NCI-H2107 (cell line): ENCODE measurements at places on chromosomes 5 and 9.

- no peak for DNase-seq
Measured at GRCh38 chr9:29659014-29659413, 2085.7 kb upstream of the C9orf72 start.

- DNase-seq = no peak
Measured at GRCh38 chr5:92496545-92496944, 1084.5 kb downstream of the NR2F1-AS1 start.

DNA sequence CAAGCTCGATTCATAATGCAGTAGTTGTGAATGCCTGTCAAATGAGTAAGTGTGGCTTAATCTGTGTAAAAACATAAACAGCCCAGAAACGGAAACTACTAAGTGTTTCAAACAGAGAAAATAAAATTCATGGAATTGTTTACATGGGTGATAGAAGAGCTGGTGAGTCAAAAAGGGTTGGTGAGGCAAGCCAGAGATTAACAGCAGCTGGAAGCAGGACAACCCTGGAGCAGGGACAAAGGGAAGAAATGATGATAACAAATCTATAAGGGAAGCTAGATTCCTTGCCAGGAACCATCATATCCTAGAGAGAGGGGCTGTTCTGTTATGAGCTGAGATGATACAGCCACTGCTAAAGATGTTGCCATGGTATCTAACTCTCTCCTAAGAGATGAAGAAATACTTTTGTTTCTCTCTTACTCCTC lies 18.0 kb upstream of the PRR16 start:
- DNase-seq = no peak

DNA sequence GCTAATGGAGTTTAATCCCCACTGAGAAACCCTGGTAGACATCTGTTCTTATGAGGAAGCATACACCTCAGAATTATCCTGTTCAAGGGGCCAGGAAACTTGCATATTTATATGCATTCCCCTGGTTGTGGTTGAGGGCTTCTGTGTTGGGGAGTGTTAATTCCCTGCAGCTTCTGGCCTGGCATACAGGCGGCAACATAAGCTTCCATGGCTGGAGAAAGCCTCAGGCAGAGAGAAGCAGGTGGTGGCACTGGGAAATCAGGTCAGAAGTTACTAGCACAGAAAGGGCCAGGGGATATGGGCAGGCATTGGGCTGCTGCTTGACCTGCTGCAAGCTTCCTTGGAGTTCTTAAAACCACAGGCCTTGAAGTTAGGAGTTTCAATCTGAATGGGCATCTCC lies 166.1 kb upstream of the SEMA6A start:
- no peak for DNase-seq

GRCh38 chr9:37836386-37836785 lies 35.8 kb downstream of the DCAF10 start:
- DNase-seq = no peak

- DNase-seq = no peak
Measured at GRCh38 chr9:13719446-13719845, 440.0 kb upstream of the MPDZ start.

- DNase-seq = no peak
Measured at GRCh38 chr5:42604171-42604711, 152.4 kb upstream of the CCDC152 start.

- DNase-seq = no peak
Measured at GRCh38 chr9:128892221-128892921, 10.4 kb downstream of the LRRC8A start.

DNA sequence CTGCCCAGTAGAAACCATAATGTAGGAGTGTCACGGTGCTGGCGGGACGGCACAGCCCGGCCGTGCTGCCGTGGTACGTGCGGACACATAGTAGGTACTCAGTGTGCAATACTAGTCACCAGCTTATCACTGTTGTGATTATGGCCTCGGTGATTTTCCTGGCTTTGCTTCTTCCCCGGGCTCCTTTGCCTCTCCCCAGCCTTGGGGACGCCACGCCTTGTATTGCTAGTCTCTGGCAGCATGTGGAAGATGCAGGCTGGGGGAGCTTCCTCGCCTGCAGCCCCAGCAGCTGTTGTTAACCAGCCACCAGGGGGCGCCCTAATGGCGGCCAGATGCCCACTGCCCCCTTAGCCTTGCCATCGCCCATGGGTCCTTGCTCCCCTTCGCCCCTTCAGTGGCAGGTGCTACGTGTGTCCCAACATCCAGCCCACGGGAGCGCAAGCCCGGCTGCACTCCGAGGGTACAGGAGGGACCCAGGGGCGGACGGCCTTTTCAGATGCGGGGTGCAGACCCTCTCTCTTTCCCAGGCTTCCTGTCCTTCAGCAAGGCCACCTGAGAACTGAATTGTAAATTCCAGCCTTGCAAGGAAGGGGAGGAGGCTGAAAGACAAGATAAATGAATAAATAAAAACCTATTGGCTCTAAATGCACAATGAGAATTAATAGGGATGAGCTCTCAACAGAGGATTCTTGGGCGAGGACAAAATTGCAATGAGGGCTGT lies 8.0 kb downstream of the NTNG2 start:
- no peak for DNase-seq

GRCh38 chr5:15222156-15222555 lies 277.8 kb upstream of the FBXL7 start:
- no peak for DNase-seq

DNA sequence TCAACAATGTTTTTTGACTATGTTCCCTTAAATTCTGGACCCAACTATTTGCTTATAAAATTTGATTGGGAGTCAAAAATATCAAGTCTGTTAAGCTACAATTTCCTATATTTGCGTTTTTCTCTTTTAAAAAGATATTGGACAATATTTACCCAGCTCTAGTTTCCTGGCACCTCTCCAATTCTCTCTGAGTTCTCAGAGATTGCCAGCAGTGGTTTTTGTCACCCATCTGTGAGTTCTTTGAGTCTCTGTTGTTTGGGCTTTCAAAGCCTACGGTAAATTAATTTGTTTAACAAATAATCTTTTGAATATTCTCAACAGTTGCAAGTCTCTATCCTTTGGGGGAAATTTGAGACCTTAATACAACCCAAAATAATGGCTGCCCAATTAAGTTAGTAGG lies 174.2 kb upstream of the PUM3 start:
- no peak for DNase-seq

DNA sequence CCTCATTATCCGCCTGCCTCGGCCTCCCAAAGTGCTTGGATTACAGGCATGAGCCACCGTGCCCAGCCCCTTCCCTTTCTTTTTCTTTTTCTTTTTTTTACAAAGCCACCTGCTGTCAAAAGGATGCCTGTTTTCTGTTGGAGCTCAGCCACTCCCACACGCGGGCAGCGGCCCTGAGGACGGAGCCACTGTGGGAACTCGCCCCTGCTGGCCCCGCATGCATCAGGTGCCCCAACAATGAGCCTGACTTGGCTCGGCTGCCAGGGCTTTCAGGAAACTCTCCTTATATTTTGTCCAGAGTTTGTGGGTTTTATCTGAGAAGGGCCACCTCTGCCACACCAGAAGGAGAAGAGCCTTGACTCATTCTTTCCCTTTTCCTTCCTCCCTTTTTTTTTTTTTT lies 37.1 kb upstream of the LRRC14B start:
- no peak for DNase-seq

GRCh38 chr5:123966781-123967180 lies 454.8 kb downstream of the CSNK1G3 start:
- DNase-seq = no peak

- no peak for DNase-seq
Measured at GRCh38 chr5:3509290-3509689, 86.3 kb upstream of the IRX1 start.

DNA sequence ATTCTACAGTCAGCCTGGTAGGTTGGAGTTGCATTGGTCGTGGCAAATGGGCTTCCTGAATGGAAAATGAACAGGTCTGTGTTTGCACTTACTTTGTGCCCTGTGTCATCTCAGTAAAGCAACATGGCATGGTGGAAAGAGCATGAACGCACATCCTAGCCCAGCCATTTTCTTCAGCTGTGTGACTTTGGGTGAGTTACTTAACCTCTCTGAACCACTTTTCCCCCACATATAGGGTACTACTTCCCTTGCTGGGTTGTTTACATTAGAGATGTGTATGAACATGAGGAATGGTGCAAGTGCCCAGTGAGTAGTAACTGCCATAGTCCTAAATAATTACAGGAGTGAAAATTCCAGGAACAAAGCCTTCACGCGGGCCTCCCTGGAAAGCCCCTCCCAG lies 83.6 kb downstream of the MVB12B start:
- DNase-seq = no peak

GRCh38 chr5:91383956-91384300 lies 811 bp upstream of the ARRDC3 start:
- no peak for DNase-seq

DNA sequence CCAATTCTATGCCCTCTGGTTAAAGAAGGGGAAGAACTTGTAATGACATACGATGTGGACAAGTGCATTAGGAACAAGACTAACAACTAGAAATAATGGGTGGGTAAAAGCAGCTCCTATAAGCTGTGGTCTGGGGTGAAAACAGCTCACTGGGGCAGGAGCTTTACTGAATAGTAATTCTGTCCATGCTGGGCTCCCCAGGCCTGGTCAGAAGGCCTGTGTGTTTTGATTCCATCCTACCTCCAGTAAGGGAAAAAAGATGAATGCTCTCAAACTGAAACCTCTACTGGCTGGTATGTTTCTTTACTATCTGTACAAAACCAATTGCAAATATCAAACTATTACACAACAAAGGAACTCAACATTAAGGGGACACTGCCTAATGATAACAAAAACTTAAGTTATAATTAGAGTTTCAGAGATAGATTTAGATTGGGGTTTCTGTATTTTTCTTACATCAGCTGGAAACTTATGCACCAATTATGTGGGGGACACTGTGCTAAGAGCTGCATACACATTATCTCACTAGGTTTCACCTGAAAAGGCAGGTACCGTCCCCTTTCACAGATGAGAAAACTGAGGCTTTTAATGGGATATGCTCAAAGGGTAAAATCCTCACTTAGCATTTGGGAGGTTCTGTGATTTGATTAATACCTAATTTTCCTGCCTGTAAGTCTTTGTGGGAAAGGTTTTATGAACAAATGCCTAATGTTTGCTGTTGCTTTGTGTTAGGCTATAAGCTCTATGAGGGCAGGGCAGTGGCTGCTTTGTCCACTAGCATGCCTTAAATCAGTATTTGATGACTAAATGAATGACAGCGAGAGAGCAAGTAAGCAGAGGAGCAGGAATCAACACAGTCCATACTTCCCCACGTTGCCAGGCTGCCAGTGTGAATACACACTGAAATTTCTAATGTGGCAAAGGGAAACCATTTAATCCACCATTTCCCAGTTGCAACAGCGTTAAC lies 53.6 kb downstream of the ELL2 start:
- DNase-seq = no peak

DNA sequence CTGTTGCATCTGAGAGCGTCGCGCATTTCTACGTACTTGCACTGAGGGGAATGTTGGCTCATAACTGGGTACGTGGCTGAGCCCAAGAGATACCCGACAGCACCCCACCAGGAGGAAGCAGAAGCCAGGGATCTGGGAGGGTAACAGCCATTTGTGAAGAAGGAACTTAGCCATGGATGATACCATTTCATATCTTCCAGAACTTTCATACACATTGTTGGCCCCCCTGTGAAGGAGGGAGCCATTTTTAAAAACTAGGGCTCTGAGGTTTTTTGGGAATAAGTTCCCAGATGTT lies 101.4 kb upstream of the SLC44A1 start:
- DNase-seq = no peak

DNA sequence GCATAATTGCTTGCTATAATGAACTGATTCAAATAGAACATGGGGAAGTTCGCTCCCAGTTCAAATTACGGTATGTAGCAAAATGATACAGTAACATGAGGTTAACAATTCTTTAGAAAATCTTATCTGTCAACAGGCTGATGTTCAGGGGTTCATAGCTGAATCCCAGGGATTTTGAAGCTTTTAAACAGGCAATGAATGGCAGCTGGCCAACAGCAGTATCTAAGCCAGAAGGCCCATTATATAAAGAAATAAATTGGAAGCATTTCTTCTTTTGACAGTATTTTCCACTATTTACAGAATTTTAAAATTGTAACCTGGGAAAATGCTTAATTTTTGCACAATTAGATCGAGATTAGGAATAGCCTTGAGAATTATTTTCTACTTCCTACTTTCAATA lies 126.8 kb downstream of the PDE8B start:
- no peak for DNase-seq

DNA sequence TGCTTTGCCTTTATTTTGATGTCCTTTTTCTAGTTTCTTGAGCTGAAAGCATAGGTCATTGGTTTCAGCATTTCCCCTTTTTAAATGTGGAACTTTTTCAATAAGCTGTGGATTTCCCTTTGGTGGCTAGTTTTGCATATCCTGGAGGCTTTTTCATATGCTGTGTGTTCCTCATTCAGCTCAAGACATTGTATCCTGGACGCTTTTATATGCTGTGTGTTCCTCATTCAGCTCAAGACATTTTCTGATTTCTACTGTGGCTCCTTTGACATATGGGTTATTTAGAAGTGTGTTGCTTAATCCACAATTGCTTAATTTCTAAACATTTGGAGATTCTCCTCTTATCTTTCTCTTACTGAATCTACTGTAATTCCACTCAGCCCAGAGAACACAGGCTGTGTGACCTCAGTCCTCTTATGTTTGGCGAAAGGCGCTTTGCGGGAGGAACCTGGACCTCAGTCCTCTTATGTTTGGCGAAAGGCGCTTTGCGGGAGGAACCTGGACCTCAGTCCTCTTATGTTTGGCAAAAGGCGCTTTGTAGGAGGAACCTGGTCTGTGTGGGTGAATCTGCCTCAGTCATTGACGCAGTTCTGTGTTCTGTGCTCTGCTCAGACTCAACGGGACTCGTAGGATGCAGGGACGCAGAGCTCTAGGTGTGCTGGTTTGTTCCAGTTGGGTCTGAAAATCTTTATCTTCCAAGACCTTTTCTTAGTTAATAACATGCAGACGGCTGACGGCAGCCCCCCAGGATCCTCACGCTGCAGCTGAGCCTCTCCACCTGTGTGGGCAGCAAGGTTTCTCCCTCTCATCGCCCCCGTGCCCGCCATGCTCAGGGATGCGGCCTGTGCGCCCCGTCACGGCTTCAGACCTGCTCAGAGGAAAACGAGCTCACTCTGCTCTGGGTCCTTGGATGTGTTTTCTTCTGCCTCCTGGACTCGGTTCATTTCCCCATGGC lies 6.0 kb upstream of the SLC9A3 start:
- no peak for DNase-seq

DNA sequence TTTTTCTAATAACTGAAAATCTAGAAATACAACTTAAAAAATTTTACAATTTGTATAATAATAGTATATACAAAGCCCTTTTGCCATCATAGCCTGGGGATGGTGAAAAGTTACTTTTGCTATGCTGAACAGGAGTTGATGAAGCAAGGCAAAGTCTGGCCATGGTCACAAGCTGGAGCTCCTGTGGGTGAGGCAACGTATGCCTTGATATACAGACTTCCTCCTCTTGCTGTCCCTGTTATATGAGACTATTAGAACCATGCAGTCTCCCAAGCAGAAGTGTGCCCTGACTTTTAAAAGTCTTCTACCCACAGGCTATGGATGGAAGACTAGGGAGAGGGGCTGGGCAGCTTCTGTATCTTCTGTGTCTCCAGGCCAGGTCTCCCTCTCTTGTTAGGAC lies 15.7 kb downstream of the FAM151B start:
- DNase-seq = no peak
